Tracheal epithelial cell (primary cell): ENCODE measurements at places on chromosomes 6 and 20. TPM values are rescaled to one million over a fixed set of nuclear protein-coding genes. Genes with fewer than 3 reads are reported as not detected.

Gene VARS2
- 21.7 and 46.3 TPM in 2 replicates for total RNA-seq

Gene PSORS1C1
- 0.43 and 1.7 TPM in 2 replicates for total RNA-seq

Gene GPRC6A
- under 0.01 TPM in 1 of 2 replicates, not detected in the other for total RNA-seq

Gene SLC24A3
- total RNA-seq, result under 0.01 and 1.2 TPM in 2 replicates

Gene BMP5
- total RNA-seq, result not detected in 2 replicates

Gene XPO5
- 37.1 and 43.1 TPM in 2 replicates for total RNA-seq

Gene DNMT3B
- total RNA-seq, result 1.1 and 1.9 TPM in 2 replicates

Gene SEMG1
- not detected in 2 replicates for total RNA-seq

Gene BLTP3A
- 6.0 and 12.4 TPM in 2 replicates for total RNA-seq

Gene SMOC2
- total RNA-seq, result 1.1 TPM in 1 of 2 replicates, not detected in the other

Gene LATS1
- total RNA-seq, result 7.2 and 12.4 TPM in 2 replicates

Gene CRISP3
- total RNA-seq, result not detected in 2 replicates

Gene SLC35F1
- not detected in 2 replicates for total RNA-seq
